Left forelimb (tissue), 1 donor: ENCODE measurements at places on chromosomes 5 and 9.

- no peak for DNase-seq
Observed at GRCh38 chr5:132480893-132481595, 9.5 kb downstream of the IRF1 start.

GRCh38 chr9:124514125-124514524, 6.9 kb upstream of the NR5A1 start:
- DNase-seq, result no peak

GRCh38 chr5:113231653-113232000, 203.2 kb downstream of the TSSK1B start:
- no peak for DNase-seq

- DNase-seq, result no peak
Observed at GRCh38 chr5:121053055-121053985, 589.2 kb downstream of the PRR16 start.

DNA sequence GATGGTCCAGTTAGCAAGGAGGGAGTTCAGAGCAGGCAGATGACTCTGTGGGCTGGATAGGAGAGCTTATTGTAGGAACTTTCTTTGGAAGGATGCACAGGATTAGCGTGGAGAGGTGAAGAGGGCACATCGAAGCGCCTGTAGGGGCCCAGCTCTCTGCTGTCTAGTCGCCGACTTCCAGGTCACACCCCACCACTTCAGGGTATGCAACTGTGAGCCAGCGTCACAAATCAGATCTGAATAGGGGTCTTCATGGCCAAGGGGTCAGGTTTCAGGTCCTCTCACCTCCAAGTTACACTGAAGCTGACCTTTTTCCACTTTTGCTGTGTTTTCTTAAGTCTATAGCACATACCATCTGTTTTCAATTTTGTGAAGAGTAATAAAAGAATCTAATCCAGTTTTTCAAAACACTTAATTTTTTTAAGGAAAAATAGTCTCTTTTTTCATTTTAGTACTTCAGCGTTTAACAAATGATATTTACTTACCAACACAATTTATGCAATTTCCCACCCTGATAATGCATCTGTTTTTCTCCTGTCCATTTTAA, 364.2 kb upstream of the CLINT1 start:
- DNase-seq, result no peak
